Stimulated activated CD8-positive, alpha-beta memory T cell treated with anti-CD3 and anti-CD28 coated beads, Interleukin-4, amount 100 ng/mL, for 4 hours (primary cell): ENCODE measurements at places on chromosomes 2 and 18.

DNA sequence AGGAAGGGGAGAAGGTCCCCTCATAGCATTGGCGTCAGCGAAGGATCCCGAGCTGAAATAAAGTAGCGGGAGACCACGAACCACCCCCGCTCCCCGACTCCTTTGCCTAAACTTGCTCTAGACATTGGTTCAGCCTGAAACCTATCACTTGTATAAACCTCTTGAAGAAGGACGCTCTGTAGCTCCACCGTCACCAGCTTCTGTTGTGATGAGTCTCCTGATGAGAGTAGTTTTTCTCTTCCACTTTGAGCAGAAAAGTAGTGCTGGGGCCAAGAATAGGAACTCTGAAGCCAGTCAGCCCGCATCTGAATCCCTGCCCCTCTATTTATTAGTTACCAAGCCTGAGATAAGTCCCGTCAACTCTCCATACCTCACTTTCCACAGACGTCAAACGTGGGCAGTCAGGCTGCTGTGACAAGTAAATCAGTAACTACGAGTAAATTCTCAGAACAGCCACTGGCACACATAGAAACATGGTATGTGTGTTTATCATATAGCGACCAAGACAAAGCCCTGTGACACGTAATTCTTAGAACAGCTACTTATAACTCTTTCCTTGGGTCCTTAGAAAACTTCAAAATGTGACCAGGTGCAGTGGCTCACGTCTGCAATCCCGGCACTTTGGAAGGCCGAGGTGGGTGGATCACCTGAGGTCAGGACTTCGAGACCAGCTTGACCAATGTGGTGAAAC is 61.7 kb downstream of the CD226 start:
- DNase-seq = no peak

- no peak for DNase-seq
Observed at GRCh38 chr2:48723129-48723528, 32.4 kb downstream of the LHCGR start.

GRCh38 chr18:42527766-42528165 is 572.7 kb downstream of the PIK3C3 start:
- no peak for DNase-seq

DNA sequence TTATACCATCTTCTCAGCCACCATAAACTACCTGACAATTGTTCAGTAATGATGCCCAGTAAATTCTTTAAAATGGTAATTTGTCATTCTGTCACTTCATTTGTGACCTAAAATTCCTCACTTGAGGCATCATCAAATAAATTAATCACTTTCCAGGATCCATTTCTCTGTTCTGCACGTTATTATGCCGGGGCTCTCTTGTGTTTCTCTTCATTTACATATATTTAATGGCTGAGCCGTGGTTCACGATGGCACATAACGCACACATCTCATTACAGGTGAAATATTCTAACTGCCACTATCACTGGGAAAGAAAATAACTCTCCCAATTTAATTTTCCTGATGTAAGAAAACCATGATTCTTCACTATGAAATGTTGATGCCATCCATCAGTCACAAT is 529.6 kb downstream of the NR4A2 start:
- DNase-seq = no peak

DNA sequence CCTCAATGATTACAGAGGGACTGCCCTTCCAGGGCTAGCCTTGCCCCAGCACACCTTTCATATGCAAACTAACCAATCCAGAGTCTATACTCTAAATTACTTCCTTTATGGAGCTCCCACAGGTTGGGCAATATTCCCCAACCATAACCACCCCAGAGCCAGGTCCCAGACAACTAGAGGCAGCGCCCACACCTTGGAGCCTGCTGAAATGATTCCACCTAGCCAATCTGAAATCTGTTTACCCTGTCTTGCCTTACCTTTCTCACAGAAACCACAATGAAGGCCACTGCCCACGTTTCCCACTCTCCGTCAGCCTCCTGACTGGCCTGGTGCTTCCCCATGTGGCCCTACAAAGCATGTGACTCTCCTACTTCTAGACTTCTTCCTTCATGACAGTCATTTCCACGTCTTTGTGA is 62.0 kb downstream of the REEP1 start:
- no peak for DNase-seq

- DNase-seq = no peak
Observed at GRCh38 chr2:64406407-64406774, 47.6 kb upstream of the LGALSL start.

GRCh38 chr2:230865307-230865765 is 594 bp downstream of the ITM2C start:
- DNase-seq = no peak

DNA sequence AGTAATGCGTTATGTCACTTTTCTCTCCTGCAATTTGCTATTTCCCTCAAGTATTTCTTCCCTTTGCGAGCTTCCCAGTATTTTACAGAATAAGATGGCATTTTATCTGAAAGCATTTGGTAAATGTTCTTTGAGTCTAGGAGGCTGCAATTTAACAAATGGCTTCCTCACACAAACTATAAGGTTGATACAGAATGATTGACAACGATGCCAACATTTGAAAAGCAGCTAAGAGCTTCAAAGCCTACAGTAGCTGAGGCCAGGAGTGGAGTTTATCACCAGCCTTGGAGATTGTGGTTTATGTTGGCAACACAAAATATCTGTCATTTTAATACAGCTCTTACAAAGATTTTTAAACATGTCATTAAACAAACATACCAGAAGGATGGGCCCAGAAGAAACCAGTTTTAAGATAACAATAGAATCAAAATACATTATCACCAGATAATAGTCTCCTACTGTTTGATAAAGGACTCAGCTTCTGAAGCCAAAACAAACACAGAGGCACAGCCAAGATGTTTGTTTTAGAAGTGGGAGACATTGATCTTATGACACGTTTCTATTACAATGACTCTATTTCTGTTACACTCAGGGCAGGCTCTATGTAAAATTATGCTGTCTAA is 711.4 kb upstream of the ACVR2A start:
- no peak for DNase-seq

GRCh38 chr2:67854103-67854743 is 208.6 kb downstream of the C1D start:
- no peak for DNase-seq

DNA sequence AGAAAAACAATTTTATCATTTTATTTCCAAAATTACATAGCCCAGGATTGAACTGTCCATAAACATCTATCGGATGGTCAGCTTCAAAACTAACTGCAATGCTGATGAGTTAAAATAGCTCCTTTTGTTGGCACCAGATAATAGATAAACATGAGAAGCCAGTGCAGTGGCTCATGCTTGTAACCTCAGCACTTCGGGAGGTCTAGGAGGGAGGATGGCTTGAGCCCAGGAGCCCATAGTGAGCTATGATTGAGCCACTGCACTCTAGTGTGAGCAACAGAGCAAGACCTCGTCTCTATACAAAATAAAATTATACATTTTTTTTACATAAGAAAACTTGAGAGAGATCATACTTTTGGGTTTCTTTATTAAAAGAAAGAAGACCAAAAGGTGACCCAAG is 34.6 kb upstream of the IMPA2 start:
- no peak for DNase-seq

DNA sequence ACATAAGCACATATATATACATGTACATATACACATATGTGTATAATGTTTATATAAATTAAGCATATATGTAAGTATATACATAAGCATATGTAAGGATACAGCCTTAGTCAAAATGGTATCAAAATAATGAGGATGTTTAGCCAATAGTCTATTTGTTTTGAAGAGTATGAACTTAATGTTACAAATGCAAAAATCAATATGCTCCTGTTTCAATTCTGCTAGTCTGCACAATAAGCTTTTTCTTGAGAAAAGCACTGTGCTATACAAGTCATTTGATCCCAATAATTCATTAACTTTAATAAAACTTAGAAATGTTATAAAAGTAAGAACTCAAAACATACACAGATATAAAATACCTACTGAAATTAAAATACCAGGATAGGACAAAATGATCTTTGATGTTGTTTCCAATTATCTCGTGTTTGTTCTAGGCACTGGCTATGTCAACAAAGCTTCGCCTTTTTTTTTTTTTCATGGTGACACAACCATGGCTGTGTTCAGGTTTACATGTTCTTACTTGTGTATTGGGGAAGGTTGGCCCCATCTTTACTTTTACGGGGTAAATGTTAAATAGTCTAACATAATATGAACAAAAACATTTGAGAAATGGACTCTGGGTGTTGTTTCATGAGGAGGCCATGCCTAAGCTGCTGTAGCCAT is 271.1 kb upstream of the CDH19 start:
- DNase-seq = no peak

DNA sequence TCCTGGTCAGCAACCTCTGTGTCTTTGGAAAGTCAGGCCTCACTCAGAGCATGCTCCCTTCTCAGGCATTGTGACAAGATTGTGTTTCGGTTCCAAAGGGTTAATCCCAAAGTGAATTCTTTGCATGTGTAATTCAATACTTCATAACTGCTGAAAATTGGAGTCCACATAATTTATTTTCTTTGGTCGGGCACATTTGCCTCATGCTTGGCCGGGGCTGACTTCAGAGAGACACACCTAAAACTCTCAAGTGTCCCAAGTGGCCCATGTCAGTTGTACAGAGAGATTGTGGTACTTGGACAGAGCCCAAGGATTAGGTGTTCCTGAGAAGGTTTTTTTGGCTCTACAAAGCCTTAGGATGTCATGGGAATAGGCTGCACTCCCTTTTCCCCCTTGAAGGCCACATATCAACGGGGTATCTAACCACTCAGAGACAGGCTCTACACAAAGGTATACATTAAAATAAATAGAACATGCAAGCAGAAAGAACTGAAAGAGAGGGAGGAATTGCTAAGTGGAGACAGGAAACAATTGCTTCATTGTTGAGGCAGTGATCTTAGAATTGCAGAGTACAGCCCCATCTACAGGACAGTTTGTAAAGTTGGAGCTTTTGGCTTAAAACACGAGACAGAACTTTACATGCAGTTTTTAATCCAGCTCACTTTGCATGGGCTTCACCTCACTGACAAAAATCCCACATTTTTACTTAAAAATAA is 1232.3 kb upstream of the ZEB2 start:
- DNase-seq = no peak

GRCh38 chr18:55096263-55096951 is 137.1 kb upstream of the CCDC68 start:
- DNase-seq = no peak

DNA sequence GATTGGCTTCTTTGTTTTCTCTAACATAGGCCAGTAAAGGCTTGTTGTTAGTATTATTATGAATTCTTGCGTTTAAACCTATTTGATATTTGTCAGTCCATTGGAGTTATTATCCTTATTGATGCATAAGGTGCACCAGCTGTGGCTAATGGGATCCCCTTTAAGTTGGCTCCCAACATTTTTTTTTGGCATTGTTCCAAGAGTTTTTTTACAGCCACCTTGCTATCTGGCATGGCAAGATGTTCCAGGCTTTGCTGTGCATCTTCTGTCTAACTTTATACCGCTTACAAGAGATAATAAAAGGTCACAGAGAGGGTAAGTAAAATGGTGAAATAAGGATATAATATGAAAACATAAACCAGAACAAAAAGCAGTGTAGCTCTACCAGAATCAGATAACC is 157.5 kb upstream of the TACR1 start:
- DNase-seq = no peak

DNA sequence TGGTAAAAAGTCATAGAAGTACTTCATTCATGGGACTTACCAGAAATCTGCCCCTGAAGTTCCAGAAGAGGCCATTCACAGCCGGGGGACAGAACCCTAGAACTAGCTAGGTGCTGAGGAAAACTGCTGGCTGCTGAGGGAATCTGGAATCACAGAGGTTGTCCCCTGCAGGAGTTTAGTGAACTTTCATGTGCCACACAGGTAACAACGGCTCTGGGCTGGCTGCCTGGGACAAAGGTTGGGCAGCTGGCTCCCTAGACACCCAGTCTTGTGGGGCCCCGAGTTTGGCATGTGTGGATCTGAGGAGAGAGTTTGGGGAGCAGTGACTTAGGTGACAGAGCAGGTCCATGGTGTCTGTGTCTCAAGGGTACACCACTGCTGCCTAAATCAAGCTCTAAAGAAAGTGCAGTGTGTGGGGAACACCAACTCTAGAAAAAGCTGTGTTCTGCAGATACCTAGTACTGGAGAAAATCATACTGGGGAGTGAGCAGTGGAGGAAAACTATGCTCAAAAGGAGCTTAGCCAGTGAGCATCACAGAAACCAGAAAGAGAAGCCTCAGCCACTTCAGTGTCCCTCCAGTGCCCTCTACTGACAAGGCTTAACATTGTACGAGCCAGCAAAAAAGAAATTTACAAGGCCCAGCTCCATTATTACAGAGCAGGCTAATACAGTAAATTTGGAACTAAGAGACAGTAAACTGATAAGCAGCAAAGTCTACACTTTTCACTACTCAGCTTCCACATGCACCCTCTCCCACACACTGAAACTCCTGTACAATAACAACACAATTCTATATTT is 15.2 kb downstream of the GALNT3 start:
- no peak for DNase-seq

DNA sequence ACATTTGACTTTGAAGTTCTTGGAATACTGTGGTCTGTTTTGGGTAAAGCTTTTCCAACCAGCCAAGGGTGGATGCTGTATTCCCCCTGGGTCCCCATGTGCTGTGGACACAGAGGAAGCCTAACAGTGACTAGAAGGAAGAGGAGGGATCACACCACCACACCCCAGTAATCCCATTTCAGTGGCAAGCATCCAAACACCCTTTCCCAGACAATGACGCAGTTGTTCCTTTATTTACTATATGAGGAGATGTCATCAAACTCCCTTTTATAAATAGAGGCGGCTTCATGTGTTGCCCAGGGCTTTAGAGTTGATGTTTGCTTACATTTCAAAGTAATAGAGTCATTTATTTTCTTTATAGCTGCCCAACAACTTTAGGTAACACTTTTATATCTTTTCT is 959.4 kb upstream of the GYPC start:
- no peak for DNase-seq

DNA sequence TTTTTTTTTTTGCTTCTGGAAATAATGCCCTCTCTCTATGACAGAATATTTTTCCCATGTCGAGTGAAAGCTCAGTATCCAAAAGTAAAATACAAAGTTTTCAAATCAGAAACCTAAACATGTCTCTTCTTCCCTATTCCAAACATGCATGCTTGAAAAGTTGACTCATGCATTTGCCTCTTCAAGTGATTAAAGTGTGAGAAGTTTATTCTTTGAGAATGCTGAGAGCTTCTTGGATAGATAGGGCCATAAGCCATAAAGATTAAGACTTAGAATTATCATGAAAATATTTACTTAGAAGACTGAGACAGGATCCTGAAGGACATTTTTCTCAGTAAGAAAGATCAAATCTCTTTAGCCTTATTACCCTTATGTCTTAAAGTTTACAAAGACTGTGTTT is 98.6 kb upstream of the EPB41L5 start:
- DNase-seq = no peak

DNA sequence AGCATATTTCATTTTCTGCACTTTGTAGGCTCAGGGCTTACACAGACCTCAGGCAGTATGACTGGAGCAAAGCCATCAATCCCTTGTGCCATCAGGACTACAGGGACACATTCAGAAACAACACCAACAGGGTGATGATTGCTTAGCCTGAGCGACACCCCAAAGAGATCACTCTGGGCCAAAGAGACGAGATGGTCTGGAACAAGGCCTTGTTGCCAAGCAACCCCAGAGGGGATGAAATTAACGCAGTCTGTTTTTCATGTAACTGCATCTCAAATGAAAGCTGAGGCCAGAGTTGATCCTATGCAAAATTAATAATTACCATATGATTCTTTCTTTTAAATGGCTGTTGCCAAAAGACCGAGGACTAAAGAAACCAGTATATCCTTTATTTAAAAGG is 20.2 kb upstream of the B3GNT2 start:
- no peak for DNase-seq
